GM12891 (cell line): ENCODE measurements at places on chromosomes 3 and 15.

DNA sequence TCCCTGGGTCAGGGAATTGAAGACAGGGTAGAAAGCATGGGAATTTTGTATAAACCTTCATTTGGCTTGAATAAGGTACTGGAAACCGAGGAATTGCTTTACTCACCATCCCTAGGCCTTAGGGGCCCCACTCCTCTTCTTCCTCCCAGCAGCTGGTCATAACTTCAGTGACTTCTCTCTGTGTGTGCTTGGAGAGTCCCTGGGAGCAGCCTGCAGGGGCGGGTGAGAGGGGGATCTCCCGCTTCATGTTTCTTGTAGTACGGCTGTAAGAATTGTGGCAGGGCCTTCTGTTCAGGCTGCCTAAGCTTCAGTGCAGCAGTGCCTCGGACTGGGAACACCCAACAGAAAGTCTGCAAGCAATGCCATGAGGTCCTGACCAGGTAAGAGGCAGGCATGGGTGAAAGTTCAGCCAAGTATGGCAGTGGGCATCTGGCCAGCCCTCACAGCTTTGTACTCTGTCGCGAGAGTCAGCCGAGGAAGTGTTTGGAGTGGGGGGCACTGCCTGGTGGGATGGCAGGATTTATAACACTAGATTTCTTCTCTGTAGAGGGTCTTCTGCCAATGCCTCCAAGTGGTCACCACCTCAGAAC lies 1.7 kb upstream of the DNAJC17 start:
- DNase-seq: no peak

DNA sequence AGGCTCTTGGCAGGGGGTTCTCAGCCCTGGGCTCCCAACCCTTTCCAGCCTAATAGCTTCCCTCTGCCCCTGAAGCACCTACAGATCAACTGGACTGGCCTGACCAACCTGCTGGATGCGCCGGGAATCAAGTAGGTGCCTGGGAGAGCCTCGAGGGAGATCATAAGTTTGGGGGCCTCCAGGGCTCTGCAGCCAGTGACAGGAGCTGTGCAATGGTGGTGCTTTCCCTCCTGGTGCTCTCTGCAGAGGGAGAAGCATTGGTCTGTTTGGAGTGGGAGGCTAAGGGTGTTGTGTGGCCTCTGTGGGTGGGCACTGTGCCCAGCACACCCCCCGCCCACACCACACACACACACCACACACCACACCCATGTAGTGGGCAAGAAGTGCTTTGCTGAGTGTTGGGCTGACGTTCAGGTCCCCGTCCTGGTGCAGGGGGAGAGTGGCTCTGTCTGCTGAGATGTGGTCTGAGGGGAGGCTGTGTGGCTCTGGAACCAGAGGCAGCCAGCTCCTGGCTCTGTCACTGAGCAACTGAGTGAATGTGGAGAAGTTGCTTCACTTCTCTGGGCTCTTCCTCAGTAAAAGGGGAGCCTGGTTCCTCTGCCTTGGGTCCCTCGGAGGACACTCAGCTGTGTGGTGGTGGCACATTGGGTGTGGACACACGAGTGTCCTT lies 26.3 kb downstream of the ESYT3 start:
- DNase-seq: no peak

- DNase-seq: no peak
Measured at GRCh38 chr3:66365080-66365479, 135.7 kb downstream of the LRIG1 start.

- DNase-seq: peak; percentile 27
Measured at GRCh38 chr3:39000008-39000450, 51.7 kb downstream of the SCN11A start.

GRCh38 chr3:133988631-133989161 lies 41.0 kb downstream of the SLCO2A1 start:
- no peak for DNase-seq

- no peak for DNase-seq
Measured at GRCh38 chr15:58785355-58785754, 14.3 kb downstream of the MINDY2 start.

GRCh38 chr15:91973481-91973880 lies 120.0 kb downstream of the SLCO3A1 start:
- no peak for DNase-seq

DNA sequence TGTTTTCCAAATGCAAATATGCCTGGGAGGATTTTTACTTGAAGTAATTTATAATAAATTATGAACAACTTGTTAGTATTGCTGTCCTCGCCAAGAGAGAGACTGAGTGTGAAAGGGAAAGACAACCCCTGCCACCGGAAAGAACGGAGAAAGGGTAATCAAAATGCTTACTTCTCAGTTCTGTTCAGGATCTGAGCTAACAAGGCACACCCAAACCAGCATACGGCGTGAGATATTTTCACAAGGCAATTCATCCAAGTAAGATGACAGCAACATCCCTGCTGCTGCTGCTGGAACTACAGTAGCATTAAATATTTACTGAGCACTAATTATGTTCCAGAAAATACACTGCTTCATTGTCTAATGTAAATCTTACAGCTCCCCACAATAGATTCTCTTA lies 96.1 kb downstream of the KBTBD8 start:
- no peak for DNase-seq

DNA sequence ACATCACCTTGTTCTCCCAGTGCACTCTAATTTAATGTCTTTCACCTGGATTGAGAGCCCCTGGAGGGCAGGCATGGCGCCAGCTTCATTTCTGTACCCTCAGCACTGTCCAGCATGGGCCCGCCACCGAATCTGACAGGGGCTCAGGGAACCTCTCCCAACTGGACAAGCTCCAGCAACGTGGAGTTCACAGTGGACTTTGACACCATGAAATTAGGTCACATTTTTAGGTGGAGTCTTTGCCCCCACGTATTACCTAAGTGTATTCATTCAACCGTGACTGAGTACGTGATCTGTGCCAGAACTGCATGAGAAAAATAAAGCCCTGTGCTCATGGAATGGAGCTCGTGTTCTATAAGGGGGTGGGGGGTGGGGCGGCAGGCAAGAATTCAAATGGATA lies 94.1 kb upstream of the ATP2B2 start:
- DNase-seq: no peak

DNA sequence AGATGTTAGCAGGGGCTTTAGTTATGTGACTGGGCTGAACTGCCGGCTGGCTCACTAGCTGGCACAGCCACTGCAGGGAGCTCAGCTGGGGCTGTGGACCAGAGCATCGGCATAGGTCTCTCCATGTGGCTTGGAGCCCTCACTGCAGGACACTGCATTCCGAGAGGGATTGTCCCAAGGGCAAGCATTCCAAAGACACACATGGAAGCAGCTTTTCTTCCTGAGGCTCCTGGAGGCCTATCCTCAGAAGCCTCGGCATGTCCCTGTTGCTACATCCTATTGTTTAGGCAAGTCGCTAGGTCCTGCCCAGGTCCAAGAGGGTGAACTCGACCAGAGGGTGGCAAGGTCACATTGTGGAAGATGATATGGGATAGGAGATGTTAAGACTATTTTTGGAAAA lies 209.8 kb downstream of the PLCL2 start:
- DNase-seq: no peak

- no peak for DNase-seq
Measured at GRCh38 chr3:64925575-64925974, 237.8 kb upstream of the ADAMTS9 start.

- DNase-seq: no peak
Measured at GRCh38 chr3:141407047-141407446, 38.7 kb downstream of the ZBTB38 start.

- no peak for DNase-seq
Measured at GRCh38 chr3:141737093-141737492, 1.0 kb upstream of the RNF7 start.

DNA sequence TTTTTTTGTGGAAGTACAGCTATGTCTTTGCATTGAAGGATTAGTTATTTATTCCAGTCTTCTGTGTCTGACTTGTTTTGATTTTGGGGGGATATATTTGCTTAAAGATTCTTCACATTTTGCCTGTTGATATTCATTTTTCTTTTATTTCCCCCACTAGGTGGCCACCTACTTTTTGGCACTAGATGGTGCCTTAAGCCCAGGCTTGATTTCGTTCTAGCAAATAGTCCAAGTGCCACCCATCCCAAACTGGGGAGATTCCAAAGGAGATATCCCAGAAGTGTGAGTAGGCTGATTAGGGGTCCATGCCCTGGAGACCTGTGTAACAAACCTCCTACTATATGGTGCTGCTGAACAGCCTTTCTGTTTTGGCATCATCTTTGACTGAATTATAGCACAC lies 80.0 kb upstream of the SPATA16 start:
- DNase-seq: no peak

DNA sequence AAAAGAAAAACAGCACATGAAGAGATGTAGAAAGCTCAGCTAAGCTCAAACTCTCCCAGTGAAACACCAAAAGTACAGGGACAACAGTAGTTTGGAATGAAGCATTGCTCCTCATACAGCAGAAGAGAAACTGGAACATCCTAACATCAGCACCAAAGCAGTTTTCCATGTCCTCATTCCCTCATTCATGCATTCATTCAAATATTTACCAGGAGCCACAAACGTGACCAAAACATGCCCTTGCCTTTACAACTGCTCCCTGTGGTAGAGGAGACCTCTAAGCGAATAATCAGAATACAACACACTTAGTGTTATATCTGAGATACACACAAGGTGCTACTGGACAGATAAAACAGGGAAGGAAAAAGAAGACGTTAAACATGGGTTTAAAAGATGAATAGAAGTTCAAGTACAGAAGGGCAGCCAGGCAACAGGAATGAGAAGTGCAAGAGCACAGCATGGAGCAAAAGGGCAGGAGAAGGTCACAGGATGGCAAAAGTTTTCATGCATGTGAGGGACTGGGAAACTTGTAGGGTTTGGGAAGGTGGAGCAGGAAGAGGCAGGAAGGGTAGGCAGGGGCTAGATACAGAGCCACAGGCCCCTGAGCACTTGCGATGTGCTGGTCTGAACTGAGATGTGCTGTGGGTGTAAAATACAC lies 58.5 kb upstream of the LMCD1 start:
- no peak for DNase-seq

DNA sequence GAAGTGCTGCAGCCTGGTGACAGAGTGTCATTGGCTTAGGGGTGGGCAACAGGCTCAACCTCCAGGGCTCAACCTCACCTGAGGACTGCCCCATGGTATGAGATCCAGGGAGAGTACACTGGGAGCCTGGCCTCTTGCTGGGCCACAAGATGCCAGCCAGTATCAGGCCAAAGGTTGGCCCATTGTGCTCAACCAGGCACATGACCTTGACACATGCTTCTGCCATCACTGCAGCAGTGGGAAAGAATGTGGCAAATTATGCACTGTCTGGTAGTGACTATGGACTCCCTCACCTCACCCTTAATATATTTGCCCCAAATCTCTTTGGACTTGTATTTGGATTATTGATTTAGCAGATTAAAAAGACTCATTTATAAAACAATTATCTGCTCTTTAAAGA lies 233.9 kb upstream of the GOLGA6L4 start:
- no peak for DNase-seq

GRCh38 chr15:53829923-53830459 lies 70.5 kb upstream of the WDR72 start:
- no peak for DNase-seq

DNA sequence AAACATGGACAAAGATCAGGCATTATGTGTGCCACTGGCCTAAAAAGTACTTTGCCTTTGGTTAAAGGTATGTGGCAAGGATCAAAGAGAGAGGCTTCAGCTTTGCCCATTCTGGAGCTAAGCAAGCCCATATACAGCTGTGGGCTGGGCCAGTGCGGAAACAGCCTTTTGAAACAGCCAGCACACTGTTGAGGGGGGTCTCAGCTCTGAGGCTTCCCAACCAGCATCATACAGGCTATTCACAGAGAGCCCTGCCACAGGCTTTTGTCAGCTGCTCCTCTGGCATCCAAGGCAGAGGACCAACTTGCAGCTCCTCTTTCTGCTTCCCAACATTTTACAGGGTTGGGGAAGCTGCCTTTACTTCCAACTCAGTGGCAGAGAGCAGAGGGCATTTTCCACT lies 63.2 kb upstream of the FOXB1 start:
- no peak for DNase-seq

GRCh38 chr15:90550919-90551318 lies 21.2 kb downstream of the CRTC3 start:
- DNase-seq: no peak

GRCh38 chr3:45211466-45212094 lies 14.5 kb downstream of the TMEM158 start:
- no peak for DNase-seq

GRCh38 chr15:70247281-70247680 lies 149.6 kb upstream of the TLE3 start:
- DNase-seq: no peak

DNA sequence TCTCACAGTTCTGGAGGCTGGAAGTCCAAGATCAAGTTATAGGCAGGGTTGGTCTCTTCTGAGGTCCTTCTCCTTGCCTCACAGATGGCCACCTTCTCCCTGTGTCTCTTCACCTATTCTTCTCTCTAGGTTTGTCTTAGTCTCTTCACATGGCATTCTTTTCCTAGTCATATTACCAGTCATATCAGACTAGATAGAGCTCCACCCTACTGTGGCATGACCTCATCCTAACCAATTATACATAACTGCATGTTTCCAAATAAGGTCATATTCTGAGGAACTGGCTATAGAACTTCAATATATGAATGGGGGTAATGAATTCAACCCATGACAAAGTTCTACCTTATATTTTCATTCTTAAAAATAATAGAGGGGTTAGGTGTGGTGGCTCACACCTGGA lies 196.4 kb upstream of the UBE3A start:
- no peak for DNase-seq

GRCh38 chr15:47194718-47195117 lies 522.6 kb upstream of the SEMA6D start:
- no peak for DNase-seq
